H9 (cell line): ENCODE measurements at places on chromosomes 5 and 9.

GRCh38 chr5:150993422-150993821, 27.0 kb upstream of the GPX3 start:
- DNase-seq = no peak

GRCh38 chr5:102036927-102037326, 259.2 kb downstream of the SLCO4C1 start:
- no peak for DNase-seq

GRCh38 chr5:132491368-132492364, 1.1 kb upstream of the IRF1 start:
- peak; percentile 54 for DNase-seq

GRCh38 chr5:67063791-67064190, 132.8 kb downstream of the CD180 start:
- no peak for DNase-seq

GRCh38 chr5:91532779-91533178, 149.7 kb upstream of the ARRDC3 start:
- no peak for DNase-seq

DNA sequence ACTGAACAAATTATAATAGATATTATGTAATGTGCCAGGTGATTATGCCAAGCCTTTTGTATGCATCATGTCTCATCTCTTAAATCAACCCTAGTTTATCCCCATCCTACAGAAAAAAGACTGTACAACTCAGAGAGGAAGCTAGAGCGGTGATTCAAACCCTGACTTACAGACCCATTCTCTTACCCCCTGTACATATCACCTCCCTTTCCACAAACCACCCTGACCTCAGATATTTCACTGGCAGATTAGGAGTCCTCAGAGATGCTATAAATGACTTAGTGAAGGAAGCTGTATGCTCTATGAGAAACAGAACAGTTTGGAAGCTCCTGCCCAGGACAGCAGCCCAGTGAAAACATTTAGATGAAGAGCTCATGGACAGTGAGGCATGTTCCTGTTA, 79.1 kb upstream of the RARS1 start:
- DNase-seq = no peak

DNA sequence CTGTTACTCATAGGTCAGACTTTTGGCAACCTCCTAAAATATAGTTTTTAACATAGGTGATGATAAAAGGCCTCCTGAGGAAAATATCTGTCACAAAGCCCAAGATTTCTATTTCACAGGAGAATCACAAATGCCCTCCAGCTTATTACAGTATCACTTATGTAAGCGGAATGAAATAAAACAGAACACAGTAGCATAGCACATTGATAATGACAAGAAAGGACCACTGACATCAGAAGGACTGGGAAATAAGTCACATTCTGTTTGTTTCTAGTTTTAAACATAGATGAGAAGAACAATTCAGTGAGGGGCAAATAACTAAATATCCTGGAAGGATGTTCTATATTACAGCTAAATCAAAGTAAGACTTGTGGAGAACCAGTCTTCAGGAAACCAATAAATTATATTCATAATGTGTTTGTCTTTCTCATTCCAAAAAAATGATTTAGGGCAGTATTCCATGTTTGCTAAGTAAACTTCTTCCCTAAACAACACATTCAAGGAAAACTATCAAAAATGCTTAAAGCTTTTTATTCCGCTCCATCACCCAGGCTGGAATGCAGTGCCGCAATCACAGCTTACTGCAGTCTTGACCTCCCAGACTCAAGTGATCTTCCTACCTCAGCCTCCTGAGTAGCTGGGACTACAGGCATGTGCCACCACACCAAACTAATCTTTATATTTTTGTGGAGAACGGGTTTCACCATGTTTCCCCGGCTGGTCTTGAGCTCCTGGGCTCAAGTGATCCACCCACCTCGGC, 20.8 kb upstream of the CTNNAL1 start:
- no peak for DNase-seq

- no peak for DNase-seq
These were observed 275.5 kb downstream of the ARHGEF28 start for GRCh38 chr5:73901455-73901854.

DNA sequence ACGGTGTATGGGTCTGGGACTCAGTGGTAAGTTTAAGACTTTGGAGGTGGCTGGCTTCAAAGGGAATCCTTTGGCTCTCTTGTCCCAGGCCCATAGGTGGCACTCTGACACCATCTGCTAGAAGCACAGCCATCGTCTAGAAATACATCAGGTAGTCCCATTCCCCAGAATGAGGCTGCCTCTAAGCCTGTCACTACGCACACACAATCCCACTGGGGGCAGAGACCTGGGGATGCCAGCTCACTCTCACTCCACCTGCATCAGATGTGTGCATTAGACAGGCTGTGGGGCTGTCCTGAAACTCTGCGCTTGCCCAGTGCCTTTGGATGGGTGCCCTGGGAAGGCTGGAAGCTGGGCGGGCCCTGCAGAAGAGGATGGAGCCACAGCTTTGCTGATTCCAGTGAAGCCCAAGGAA, 127.5 kb upstream of the PANK3 start:
- peak; percentile 62 for DNase-seq

GRCh38 chr5:54062958-54063357, 247.4 kb downstream of the ARL15 start:
- no peak for DNase-seq

GRCh38 chr5:52999344-52999949, 10.3 kb downstream of the ITGA2 start:
- no peak for DNase-seq

- DNase-seq = peak; percentile 15
These were observed 210.1 kb upstream of the MVB12B start for GRCh38 chr9:126116351-126117157.

- peak; percentile 34 for DNase-seq
These were observed 133.7 kb downstream of the NMUR2 start for GRCh38 chr5:152271420-152271819.

DNA sequence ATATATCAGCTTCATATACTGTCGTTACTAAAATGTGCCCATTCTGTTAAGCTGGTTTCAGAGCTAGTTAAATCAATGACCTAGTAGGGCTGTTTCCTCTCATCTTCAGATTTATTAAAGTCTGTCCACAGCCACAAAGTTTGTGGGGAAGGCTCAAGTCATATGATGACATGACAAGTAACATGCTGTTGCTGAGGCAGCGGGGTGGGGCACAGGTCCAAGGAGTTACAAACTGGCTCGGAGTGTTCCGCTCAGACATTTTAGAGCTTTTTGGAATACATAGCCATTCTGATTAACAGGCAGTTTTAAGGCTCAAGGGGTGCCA, 2.7 kb upstream of the ANP32B start:
- DNase-seq = no peak

- DNase-seq = no peak
These were observed 46.5 kb downstream of the GOLM1 start for GRCh38 chr9:86052556-86053468.

DNA sequence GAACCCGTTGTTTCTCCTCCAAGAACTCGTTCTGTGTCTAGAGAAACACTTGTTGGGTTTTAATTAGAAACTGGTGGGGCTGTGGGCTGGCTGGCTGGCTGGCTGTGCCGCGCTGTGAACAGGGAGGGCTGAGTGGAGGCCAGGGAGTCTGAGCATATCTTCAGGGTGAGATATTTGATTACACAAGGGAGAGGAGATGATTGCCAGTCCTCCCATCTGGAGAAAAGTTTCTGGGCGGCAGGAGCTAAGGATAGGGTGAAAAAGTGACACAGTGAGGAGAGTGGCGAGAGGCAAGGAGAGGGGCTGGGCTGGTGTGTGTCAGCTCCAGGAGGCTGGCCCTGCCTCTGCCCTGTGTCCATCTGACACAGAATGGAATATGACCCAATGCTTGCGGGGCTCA, 63.0 kb downstream of the GDNF start:
- DNase-seq = no peak

DNA sequence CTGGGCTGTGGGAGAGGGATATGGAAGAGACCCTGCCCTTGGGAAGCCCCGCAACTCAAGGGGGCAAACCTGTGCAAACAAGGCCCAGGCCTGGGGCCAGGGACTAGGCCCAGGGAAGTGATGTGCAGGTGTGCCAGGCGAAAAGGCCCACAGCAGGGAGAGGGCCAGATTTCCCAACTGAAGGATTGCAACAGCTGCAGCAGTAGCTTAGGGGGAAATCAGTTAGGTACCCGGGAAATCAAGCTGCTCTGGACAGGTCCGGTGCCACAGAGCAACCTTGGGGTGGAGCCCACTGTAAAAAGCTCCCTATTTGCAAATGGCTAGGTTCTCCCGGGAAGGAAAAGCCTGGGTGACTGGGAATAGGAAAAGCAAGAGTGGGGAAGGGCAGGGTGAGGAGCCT, 10.4 kb downstream of the GRIN1 start:
- no peak for DNase-seq

DNA sequence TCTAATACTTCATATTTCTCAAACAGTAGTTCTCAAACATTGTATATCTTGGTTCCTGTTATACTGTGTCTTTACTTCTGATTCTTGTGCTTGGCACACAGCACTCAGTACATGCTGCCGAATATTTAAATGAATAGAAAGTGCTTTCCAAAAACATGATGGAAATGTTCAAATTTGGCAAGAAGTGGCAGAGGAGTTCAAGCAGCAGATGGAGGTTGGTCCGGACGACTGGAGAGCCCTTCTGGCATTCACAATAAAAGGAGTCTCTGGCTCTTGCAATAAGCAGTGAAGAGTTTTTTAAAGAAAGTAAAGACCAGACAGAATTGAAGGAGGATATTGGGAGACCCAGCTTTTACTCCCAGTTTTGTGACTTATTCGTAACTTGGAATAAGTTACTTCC, 36.3 kb downstream of the TSTD2 start:
- no peak for DNase-seq

GRCh38 chr5:8417316-8418048, 548.5 kb downstream of the MTRR start:
- DNase-seq = no peak

DNA sequence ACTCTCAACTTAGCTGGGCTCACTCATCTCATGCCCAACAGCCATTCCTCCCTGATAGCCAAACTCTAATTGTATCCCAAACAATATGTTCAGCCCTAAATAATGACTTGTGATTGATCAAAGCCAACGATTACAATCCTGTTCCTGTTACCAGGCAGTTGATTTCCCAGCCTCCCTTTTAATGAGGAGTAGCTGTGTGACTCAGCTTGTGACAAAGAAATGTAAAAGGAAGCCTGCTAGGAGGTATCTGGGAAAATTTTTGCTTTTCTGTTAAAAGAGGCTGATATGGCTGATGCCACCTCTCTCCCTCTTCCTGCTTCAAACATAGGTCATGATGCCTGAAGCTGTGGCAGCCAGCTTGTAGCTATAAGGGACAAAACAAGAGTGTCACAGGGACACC, 19.6 kb upstream of the ENC1 start:
- DNase-seq = no peak

GRCh38 chr5:117405197-117405596, 830.6 kb upstream of the SEMA6A start:
- no peak for DNase-seq

GRCh38 chr5:661891-662750, 31.0 kb downstream of the TPPP start:
- DNase-seq = no peak

GRCh38 chr5:1317921-1318565, 23.2 kb upstream of the TERT start:
- DNase-seq = peak; percentile 20

DNA sequence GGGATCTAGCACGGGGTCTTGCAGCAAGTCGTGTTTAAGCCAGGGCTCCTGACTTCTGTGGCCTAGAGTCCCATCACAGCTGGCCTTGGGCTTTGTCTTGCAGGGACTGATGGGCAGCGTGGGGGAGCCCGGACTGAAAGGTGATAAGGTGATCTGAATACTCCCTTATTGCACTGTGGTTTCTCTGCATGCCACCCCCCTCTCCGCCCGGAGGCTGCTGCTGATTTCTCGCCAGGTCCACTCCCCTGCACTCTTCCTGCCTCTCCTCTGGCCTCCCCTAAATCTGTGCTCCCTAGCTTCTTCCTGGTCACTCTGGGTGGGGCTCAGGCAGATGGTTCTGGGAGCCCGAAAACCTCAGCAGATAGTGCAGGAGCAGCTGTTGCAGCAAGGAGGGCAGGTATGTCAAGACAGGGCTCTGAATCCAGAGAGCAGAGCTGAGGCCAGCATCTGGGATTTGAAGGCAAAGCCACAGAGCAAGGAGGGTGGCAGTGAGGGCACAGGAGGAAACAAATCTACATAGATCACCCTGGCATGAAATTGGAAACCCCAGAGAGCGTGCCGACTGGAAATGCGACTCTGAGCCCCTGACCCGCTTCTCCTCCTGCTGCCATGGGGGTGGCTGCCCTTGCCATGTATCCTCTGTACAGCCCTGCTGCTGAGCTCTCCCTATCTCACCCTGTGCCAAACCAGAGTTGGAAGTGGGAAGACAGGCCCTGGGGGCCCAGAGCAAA, 76.5 kb downstream of the COL27A1 start:
- no peak for DNase-seq

DNA sequence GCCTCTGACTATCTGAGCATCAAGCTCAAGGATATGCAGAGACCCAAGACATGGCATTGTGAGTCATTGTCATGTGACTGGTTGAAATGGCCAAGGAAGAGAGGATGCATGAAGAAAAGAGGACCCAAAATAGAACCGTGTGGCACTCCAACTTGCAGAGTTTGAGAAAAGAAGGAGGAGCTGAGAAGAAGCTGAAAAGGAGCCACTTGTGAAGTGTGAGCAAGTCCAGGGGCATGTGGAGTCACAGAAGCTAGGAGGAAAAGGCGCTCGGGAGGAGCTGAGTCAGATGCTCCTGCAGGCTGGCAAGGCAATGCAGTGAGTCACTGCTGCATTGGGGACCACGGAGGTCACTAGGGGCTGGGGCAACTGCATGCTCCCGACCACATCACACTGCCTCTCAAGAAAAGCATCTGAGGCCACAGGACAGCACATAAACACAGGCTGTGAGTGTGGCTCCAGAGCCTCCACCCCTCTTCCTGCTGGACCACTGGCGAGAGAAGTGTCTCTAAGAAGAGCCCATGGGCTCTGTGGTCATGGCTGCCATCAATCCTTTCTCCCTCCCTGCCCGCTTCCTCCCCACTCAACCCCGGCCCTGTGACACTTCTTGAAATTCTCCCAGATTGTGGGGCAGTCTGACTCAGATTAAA, 197.6 kb downstream of the DRD1 start:
- no peak for DNase-seq

DNA sequence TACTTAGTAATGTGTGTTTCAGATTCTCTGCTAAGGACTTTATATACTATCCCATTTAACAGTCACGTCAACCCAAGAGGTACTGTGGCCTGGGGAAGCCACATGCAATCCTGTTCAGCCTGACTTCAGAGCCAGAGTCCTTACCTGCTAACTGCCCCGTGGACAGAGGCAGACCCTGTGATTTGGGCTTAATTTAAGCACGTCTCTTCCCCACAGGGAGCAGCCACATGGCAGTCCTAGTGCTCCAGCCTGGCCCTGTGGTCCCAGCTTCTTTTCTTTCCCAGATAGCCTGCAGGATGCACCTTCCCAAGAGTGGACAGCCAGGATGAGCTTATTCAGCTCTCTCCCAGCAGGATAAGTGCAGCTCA, 71.5 kb downstream of the PDE8B start:
- no peak for DNase-seq

DNA sequence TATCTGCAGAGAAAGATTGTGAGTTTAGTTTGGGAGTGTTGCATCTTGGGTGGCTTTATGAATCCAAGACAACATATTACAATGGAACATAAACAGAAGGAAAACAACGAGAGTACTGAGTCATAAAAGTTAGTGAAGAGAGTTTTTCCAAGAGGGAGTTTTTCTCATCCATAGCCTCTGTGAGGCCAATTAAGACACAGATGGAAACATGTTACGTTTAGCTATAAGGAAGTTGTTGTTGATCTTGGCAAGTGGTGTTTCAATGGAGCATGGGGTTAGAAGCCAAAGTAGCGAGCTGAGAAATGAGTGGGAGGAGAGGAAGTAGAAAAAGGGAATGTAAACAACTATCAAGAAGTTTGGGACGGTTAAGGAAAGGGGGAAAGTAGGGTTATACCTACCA, 53.3 kb upstream of the SPATA31D4 start:
- DNase-seq = no peak

- no peak for DNase-seq
These were observed 8.7 kb downstream of the RANBP6 start for GRCh38 chr9:6006749-6007057.
